ENCODE measurements at places on chromosomes 16 and 17. TPM values are rescaled to one million over a fixed set of nuclear protein-coding genes. Genes with fewer than 3 reads are reported as not detected.

The SOX9 gene
- total RNA-seq, result 1.4 TPM

The ABCA9 gene
- 25.3 TPM for total RNA-seq

The TEKT1 gene
- total RNA-seq, result not detected

The SLC16A13 gene
- total RNA-seq, result 0.19 TPM

The LRRC36 gene
- total RNA-seq, result not detected

The SCO1 gene
- total RNA-seq, result 16.7 TPM

The MXRA7 gene
- 413 TPM for total RNA-seq

The TM4SF5 gene
- not detected for total RNA-seq

The MYL11 gene
- total RNA-seq, result not detected

The OSGIN1 gene
- 17.6 TPM for total RNA-seq

The KRT33B gene
- not detected for total RNA-seq

The KIF19 gene
- under 0.01 TPM for total RNA-seq

The PRDM7 gene
- total RNA-seq, result not detected

- peaks cover 100% of the 10 kb centered on the region for H3K4me1 ChIP-seq
- H3K36me3 ChIP-seq, result peaks cover 27% of the 10 kb centered on the region
- H3K4me3 ChIP-seq, result no peak overlapping the region
- H3K27me3 ChIP-seq, result no peaks in the 10 kb centered on the region
- DNase-seq, result peak; percentile 92
- peak overlapping the region; percentile 97 for H3K27ac ChIP-seq
These were observed 8.6 kb downstream of the HIC1 start for GRCh38 chr17:2063261-2064146.

GRCh38 chr17:19743101-19744100 is 4.7 kb downstream of the ALDH3A1 start:
- H3K27ac ChIP-seq, result no peak overlapping the region
- no peaks in the 10 kb centered on the region for H3K27me3 ChIP-seq
- H3K36me3 ChIP-seq, result no peaks in the 10 kb centered on the region
- no peak for DNase-seq

GRCh38 chr17:72952220-72952619 is 140.3 kb downstream of the SLC39A11 start:
- H3K4me1 ChIP-seq, result peaks cover 6% of the 10 kb centered on the region
- H3K27me3 ChIP-seq, result no peaks in the 10 kb centered on the region
- H3K4me3 ChIP-seq, result no peak overlapping the region
- DNase-seq, result no peak
- H3K36me3 ChIP-seq, result peaks cover 5% of the 10 kb centered on the region

GRCh38 chr16:67191995-67192681 is at the start of gene E2F4:
Gene E2F4, plus strand, starts transcription at chr16:67192155. Its CDS starts 73 bp downstream, at chr16:67192228.
- peak within 1 kb of the TSS; percentile 75 for H3K27ac ChIP-seq
- peak; percentile 97 for DNase-seq
- H3K4me1 ChIP-seq, result peaks cover 37% of the 10 kb centered on the region
- peaks cover 39% of the 10 kb centered on the region for H3K36me3 ChIP-seq
- no peaks in the 10 kb centered on the region for H3K27me3 ChIP-seq
- H3K4me3 ChIP-seq, result peak within 1 kb of the TSS; percentile 94

DNA sequence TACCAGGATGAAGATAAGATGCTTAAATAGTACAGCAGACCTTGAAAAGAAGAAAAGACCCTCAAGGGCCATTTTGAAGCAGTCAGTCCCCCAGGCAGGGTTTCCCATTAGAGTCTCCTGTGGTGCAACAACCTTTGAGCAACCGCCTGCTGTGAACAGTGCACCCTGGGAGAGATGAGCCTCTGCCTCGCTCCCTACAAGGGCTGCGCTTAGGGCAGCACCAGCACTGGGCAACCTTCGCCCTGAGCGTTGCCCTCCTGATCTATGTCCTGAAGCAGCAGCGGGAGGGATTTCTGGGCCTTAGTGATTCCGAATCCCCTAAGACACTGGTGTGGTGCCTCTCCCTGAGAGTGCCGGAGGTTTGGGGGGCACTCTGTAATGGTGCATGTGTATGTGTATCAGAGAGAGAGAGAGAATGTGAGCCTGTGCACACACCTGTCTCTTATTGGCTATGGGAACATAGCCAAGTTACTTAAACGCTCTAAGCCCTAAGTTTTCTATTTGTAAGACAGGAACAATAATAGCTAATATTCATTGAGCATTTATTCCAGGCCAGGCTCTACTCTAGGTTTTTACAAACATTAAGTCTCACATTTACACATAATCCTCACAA is 25.2 kb upstream of the ABCC12 start:
- no peaks in the 10 kb centered on the region for H3K27me3 ChIP-seq
- H3K27ac ChIP-seq, result no peak overlapping the region

DNA sequence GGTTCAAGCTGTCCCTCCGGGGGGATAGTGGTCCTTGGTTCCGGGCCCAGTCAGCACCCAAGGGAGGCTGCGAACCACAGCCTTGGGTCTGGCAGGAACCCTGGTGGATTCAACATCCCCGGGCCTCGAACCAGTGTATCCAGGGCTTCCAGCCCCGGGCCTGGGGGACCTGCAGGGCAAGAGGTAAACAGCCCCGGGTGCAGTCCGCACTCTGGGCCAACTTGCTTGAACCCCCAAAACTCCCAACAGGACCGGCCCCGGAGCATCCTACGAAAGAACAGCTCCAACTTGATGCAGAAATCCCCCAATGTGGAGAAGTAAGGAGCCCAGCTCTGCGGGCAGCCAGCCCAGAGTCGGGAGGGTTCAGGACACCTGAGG is 1.5 kb upstream of the NEURL4 start:
- no peaks in the 10 kb centered on the region for H3K36me3 ChIP-seq
- DNase-seq, result no peak
- peaks cover 5% of the 10 kb centered on the region for H3K27me3 ChIP-seq
- H3K4me3 ChIP-seq, result peak overlapping the region; percentile 89
- peak overlapping the region; percentile 92 for H3K27ac ChIP-seq
- peaks cover 16% of the 10 kb centered on the region for H3K4me1 ChIP-seq

DNA sequence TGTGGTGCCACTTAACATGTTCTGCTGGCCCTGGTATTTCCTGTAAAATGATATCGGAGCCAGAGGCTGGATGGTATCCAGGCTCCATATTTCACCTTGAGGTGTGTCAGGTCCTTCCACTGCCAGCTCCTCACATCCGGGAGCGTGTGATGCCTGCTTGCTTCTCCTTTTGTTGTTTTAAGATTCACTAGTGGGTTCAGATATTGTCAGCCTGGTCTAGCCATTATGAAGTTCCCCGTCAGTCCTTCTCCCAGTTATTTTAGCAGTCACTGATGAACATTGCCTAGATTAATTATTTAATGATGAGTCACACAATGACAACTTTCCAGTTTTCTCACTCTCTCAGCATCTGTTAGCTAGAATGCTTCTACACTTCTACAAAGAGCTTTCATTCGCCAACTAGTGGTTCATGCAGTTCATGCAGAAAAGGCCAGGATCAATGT is 11.3 kb downstream of the DNAAF1 start:
- no peaks in the 10 kb centered on the region for H3K4me1 ChIP-seq
- H3K4me3 ChIP-seq, result no peak overlapping the region
- no peak overlapping the region for H3K27ac ChIP-seq
- no peak for DNase-seq
- no peaks in the 10 kb centered on the region for H3K36me3 ChIP-seq

- H3K4me3 ChIP-seq, result no peak overlapping the region
- no peaks in the 10 kb centered on the region for H3K4me1 ChIP-seq
- no peaks in the 10 kb centered on the region for H3K27me3 ChIP-seq
- peaks cover 66% of the 10 kb centered on the region for H3K36me3 ChIP-seq
These were observed 30.1 kb downstream of the ACSF3 start for GRCh38 chr16:89123831-89124100.

- no peaks in the 10 kb centered on the region for H3K36me3 ChIP-seq
- no peak overlapping the region for H3K4me3 ChIP-seq
- no peaks in the 10 kb centered on the region for H3K27me3 ChIP-seq
- no peak for DNase-seq
- H3K27ac ChIP-seq, result no peak overlapping the region
These were observed 1257.1 kb upstream of the GOT2 start for GRCh38 chr16:59991171-59991570.

GRCh38 chr17:32226886-32227285 is 38.7 kb upstream of the RHBDL3 start:
- H3K27me3 ChIP-seq, result no peaks in the 10 kb centered on the region
- H3K4me1 ChIP-seq, result no peaks in the 10 kb centered on the region
- no peak for DNase-seq
- no peak overlapping the region for H3K4me3 ChIP-seq
- H3K27ac ChIP-seq, result no peak overlapping the region

- no peaks in the 10 kb centered on the region for H3K36me3 ChIP-seq
- no peak for DNase-seq
- H3K4me3 ChIP-seq, result no peak overlapping the region
- H3K27me3 ChIP-seq, result no peaks in the 10 kb centered on the region
- no peak overlapping the region for H3K27ac ChIP-seq
These were observed 26.7 kb upstream of the TOX3 start for GRCh38 chr16:52573365-52574299.

DNA sequence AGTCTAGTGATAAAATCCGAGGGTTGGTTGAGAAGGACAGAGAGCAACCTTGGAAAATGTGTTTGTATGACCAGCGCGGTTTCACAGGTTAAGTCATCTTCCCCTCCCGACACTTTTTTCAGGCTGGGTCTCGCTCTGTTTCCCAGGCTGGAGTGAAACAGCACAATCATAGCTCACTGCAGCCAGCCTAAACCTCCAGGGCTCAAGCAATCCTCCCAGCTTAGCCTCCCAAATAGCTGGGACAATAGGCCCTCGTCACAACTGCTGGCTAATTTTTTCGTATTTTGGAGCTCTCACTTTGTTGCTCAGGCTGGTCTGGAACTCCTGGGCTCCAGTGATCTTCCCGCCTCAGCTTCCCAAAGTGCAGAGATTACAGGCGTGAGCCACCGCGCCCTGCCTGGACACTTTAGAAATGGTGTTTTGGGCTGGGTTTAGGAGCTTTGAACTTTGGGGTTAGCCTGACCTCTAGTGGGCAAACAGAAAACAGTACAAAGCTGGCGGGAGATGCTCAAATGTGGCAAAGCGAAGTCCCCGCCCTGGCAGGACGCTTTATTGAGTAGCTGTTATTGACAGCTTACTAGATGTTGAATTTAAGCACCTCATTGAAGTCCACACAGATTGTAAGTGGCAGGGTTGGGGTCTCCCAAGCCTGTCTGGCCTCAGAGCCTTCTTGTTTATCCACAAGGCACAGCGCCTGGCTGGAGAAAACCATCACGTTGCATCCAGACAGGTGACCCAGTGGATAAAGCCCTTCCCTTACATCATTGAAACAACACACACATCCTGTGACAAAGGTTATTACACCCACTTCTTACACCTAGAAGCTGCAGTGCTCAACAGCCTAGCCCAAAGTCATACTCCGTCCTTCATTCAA is 34.7 kb upstream of the RBBP6 start:
- H3K36me3 ChIP-seq, result no peaks in the 10 kb centered on the region
- H3K4me1 ChIP-seq, result no peaks in the 10 kb centered on the region
- H3K27ac ChIP-seq, result no peak overlapping the region
- no peaks in the 10 kb centered on the region for H3K27me3 ChIP-seq

DNA sequence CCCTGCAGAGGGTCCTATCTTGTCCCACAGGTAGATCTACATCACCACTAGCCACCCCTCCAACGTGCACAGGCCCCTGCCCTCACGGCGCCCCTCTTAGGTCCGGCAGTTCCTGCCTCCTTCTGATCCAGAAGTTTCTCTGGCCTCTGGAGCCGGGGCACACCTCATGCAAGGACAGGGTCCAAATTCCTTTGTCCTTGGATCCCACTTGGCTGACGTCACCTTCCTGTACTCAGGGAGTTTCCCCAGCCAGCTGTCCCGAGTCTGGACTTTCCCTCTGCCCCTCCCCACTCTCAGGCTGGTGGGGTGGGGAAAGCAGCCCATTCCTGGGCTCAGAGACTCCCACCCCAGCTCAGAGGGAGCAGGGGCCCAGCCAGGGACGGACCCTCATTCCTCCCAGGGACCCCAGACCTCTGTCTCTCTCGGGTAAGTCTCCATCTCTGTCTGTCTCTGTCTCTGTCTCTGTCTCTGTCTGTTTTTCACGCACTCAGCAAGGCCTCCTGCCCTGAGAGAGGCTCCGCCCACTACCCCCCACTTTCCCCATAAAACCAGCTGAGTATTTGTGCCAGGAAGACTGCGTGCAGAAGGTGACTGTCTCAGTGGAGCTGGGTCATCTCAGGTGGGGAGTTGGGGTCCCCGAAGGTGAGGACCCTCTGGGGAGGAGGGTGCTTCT is at the start of gene IL32:
TSS of gene IL32 (plus strand) at position 572 of the 673 bp plus-strand sequence. CDS start 172 bp downstream, outside the sequence.
- H3K36me3 ChIP-seq, result no peaks in the 10 kb centered on the region
- peaks cover 14% of the 10 kb centered on the region for H3K4me1 ChIP-seq
- no peak for DNase-seq
- no peaks in the 10 kb centered on the region for H3K27me3 ChIP-seq
- H3K4me3 ChIP-seq, result peak within 1 kb of the TSS; percentile 54

DNA sequence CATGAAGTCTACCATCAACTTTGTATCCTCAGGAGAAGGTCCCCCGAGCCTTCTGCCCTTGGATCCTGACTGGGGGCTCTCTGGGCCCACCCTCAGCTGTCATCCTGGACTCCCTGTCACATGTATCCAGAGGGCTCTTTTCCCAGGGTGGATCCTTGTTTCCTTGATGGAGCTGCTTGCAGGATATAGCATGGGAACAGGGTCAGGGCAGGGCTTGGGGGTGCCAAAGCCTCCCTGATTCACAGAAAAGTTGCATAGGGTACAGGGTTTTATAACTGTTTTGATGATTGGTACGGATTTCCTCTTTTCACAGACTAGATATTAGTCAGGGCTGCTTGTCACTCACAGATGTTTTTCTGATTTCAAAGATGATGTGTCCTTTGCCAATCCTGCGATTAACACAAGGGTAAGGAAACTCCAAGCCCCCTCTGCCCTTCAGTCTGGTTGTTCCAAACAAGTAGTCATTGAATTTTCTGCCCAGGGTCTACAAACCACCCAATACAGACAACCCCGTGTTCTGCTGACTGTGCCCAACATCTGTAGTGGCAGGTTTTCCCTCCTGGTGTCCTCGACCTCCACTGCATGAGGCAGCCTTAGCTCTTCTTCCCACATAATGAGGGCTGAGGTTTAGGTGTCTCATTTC is 20.6 kb upstream of the SLC35G3 start:
- no peak for DNase-seq
- H3K4me1 ChIP-seq, result no peaks in the 10 kb centered on the region
- H3K36me3 ChIP-seq, result no peaks in the 10 kb centered on the region
- no peaks in the 10 kb centered on the region for H3K27me3 ChIP-seq

DNA sequence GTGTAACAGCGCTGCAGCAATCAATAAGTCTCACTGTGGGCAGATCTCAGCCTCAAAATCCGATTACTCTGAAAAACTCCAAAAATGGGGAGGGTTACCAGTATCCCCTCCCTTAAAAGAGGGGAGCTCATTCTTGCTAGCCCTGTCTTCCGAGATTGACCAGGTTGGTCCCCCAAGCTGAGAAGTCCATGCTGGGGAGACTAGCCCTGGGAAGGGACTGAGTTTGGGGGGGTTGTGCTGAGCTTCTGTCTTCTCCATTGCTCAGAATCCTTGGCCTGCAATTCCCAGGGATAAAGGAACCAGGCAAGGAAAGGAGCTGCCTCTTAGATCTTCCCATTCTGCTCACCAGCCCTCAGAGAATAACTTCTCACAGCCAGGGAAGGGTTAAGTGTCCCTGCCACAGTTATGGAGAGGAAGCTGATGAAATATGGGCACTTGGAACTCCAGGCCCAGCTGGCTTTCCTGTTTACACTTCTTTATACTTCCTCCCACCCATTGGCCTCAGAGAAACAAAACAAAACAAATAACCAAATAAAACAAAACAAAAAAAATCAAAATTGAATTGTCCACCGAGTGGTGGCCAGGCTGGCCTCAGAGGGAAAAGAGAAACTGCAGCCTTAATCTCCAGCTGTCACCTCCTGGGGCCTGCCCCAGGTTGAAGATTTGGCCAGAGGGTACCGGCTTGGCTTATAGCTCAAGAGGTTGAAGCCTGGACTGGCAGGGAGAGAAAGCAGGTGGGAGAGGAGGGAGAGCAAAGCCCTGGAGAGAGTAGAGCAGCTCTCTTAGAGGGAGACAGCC is 2.6 kb downstream of the HOXB3 start:
- H3K27ac ChIP-seq, result peak overlapping the region; percentile 97
- H3K4me1 ChIP-seq, result peaks cover 60% of the 10 kb centered on the region
- H3K4me3 ChIP-seq, result no peak overlapping the region
- H3K27me3 ChIP-seq, result peaks cover 12% of the 10 kb centered on the region
- H3K36me3 ChIP-seq, result no peaks in the 10 kb centered on the region

Data from esophagus muscularis mucosa (tissue), 4 donors.